ENCODE measurements at places on chromosomes 12 and 14.

GRCh38 chr12:39331539-39332261, 111.2 kb downstream of the KIF21A start:
- H3K4me1 ChIP-seq = no peaks in the 10 kb centered on the region
- no peaks in the 10 kb centered on the region for H3K36me3 ChIP-seq
- no peaks in the 10 kb centered on the region for H3K27me3 ChIP-seq
- no peak overlapping the region for H3K4me3 ChIP-seq
- DNase-seq = no peak
- no peak overlapping the region for H3K27ac ChIP-seq

GRCh38 chr14:99755629-99756603, 37.3 kb upstream of the EML1 start:
- H3K36me3 ChIP-seq = no peaks in the 10 kb centered on the region
- no peak overlapping the region for H3K4me3 ChIP-seq
- H3K4me1 ChIP-seq = peaks cover 38% of the 10 kb centered on the region
- peaks cover 12% of the 10 kb centered on the region for H3K27me3 ChIP-seq
- H3K27ac ChIP-seq = no peak overlapping the region

- peaks cover 6% of the 10 kb centered on the region for H3K27me3 ChIP-seq
- H3K36me3 ChIP-seq = peaks cover 8% of the 10 kb centered on the region
- DNase-seq = no peak
- H3K27ac ChIP-seq = no peak overlapping the region
- H3K4me1 ChIP-seq = no peaks in the 10 kb centered on the region
Observed at GRCh38 chr14:105993814-105994213, 467.4 kb downstream of the TMEM121 start.

DNA sequence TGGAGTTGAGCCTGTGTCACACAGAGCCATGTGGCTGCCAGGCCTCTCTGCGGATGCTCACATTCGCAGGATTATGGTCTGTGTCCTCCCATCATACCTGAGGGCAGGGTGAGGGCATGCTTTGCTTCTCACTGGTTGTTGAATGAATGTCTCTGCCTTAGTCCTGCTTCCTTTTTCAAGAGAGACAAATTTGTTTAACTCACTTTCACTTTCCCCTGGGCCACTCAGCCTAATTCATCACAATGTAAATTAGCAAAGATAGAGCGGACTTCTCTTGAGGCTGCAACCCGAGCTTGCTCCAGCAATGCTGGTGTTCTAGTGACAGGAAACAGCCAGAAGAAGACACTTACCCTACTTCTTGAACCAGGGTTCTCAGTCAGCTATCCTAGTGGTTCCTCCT, 35.5 kb upstream of the PAX9 start:
- H3K27me3 ChIP-seq = no peaks in the 10 kb centered on the region
- no peak overlapping the region for H3K4me3 ChIP-seq
- no peaks in the 10 kb centered on the region for H3K4me1 ChIP-seq
- DNase-seq = no peak

DNA sequence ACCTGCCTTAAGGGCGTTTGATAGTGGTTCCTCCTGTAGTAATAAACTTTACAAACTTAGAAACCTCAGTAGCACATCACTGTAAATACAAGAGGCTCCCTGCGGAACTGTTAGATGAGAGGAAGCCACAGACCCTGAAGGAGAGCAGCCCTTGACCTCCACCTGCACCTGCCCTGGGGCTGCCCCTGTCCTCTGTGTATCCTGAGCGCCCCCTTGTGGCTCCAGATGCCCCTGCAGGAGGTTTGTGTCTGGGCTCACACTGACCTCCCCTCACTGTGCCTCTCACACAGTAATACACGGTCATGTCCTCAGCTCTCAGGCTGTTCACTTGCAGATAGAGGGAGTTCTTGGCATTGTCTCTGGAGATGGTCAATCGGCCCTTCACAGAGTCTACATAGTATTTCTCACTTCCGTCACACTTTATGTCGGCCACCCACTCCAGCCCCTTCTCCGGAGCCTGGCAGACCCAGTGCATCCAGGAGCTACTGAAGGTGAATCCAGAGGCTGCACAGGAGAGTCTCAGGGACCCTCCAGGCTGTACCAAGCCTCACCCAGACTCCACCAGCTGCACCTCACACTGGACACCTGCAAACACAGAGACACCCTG, 1059.8 kb downstream of the TMEM121 start:
- H3K27ac ChIP-seq = no peak overlapping the region
- DNase-seq = no peak
- peaks cover 24% of the 10 kb centered on the region for H3K36me3 ChIP-seq
- H3K4me1 ChIP-seq = no peaks in the 10 kb centered on the region
